ENCODE measurements at places on chromosomes 11 and 22.

DNA sequence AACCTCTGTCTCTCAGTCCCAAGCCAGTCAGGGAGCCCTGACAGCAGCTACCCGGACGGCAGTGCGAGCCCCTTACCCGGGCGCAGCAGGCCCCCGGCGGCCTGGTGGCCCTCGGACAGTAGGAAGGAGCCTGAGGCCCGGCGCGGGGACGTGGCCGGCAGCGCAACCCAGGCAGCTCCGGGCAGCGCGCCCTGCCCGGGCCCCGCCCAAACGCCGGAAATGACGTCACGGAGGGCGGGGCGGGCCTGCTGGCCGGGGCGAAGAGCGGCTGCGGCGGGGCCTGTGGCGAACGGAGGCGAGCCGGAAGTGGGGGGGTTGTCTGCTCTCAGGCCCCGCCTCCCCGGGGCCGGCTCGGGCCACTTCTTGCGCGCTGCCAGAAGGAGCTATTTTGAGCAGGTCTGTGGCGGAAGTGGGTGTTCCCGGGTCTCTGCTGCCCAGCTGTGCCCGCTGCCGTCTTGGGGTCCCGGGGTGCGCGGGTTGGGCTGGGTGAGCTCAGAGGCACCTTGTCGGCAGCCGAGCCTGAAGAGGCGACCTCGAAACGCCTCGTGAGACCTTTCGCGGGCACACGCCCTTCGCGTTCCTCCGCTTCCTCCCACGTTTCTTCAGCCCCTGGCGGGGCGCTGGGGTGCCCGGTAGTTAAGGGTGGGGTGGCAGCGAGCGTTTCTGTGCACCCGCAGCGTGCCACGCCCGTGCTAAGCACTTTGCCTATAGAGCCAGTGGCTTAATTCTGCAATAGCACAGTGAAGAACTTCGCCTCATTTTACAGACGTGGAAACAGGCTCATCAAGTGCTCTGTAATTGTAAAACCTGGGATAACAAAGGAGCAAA, at the start of gene C11orf24:
Gene C11orf24, minus strand, starts transcription at position 193 of the 828 bp plus-strand sequence. CDS start 8,206 bp downstream, outside the sequence.
- peak; percentile 97 for DNase-seq

GRCh38 chr11:64352099-64352994, 6.6 kb upstream of the RPS6KA4 start:
- no peak for DNase-seq

- DNase-seq, result peak; percentile 9
Measured at GRCh38 chr11:114762408-114762807, 84.1 kb downstream of the NXPE2 start.

DNA sequence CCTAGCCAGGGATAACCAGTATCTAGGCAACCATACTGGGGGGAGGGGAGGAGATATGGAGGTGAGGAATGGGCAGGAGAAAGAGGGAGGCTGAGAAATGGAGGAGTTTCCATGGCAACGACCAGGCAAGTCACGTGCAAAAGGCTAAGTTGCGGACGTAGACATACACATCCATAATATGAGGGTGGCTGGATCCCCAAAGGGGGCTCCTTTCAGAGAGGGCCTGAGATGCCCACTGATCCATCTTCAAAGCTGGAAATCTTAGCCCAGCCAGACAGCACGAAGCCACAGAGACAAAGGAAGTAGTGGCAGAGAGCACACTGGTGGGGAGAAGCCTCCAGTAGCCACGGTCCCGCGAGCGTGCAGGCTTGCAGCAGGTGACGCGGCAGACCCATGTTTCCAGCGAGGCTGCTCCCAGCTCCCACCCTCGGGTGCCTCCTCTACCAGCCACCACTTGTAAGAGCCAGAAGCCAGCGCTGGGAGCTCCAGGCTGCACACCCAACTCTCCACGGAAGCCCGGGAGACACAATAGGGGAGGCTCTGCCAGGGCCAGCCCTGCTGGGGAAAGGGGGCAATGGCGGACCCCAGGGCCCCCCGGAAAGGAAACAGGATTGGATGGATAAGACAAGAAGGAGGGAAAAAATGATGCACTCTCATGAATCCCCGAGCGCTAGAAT, 938 bp downstream of the FXYD6 start:
- peak; percentile 18 for DNase-seq

DNA sequence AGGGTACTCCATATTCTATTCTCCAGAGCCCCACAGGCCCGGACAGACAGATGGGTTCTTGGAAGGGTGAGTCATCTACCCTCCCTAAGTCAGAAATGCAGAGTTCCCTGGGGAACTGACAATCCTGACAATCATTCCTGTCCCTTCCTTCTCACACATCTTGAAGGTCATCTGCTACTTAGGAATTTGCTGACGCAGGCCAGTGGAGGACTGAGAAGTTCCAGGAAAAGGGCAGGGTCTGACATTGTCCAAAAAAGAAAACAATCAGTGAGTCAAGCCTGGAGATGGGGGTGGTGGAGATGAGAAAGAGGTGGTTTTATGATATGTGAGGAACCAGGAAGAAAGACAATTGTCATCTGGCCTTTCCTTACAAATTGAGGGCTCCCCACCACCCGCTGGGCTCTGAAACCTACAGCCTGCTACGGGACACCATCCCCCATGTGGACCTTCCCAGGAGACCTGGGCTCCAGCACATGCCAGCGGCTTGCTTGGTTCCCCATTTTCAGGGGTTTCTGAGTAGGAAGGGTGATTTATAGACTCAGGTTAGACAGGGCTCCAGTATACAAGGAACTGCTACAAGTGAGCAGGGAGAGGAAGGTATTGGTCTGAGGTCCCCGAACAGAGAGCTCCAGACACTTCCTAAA, 12.9 kb downstream of the CD59 start:
- DNase-seq, result no peak

GRCh38 chr11:125253795-125254525, 89.4 kb downstream of the PKNOX2 start:
- no peak for DNase-seq

- peak; percentile 75 for DNase-seq
Measured at GRCh38 chr11:67262731-67263675, 3.3 kb upstream of the GRK2 start.

GRCh38 chr11:123233975-123234334, 38.9 kb upstream of the CLMP start:
- no peak for DNase-seq

DNA sequence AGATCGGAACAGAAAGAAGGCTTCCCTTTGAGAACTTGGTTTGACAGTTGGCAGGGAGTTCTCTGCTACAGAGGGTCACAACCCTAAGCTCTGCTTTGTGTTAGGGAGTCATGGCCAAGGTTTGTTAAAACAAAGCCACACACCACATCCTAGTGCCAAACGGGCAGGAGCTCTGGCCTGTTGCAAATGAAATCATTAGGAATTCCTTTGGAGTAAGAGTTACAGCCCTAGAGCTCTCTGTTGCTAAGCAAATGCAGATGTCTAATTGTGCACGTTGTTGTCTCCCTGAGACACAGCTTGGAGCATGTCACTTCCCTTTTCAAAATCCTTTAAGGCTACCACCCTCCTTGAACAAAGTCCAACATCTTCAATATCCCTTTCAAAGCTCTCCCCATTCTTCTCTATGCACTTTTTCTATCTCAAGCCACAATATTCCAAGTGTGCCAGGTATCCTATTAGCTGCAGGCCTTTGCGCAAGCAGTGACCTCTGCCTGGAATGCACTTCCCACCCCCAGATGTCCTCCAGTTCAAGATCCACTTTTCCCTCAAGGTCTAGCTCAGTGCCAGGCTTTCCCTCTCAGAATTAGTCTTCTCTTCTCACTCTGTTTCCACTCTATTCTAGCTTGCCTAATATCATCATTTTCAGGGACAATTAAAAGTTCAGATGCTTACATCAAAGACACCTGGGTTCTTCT, 253.7 kb upstream of the POU2AF2 start:
- DNase-seq, result no peak

- DNase-seq, result no peak
Measured at GRCh38 chr11:61297341-61297740, 2.2 kb upstream of the VWCE start.

DNA sequence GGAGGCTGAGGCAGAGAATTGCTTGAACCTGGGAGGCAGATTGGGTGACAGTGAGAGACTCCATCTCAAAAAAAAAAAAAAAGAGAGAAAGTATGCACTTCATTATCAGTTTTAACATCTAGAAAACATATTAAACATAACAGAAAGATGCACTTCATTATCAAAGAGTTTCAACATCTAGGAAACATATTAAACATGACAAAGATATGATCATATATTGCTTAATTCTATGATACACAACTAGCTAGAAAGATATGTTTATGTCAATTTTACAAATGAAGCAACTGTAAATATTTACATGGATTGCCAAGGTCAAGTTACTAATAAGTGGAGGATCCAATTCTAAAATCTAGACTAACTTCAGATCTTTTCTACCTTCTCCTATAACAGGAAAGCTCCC, 50.4 kb upstream of the CTSC start:
- DNase-seq, result no peak

- no peak for DNase-seq
Measured at GRCh38 chr11:43712676-43713075, 32.1 kb downstream of the HSD17B12 start.

GRCh38 chr11:131246156-131246555, 124.3 kb upstream of the NTM start:
- no peak for DNase-seq

DNA sequence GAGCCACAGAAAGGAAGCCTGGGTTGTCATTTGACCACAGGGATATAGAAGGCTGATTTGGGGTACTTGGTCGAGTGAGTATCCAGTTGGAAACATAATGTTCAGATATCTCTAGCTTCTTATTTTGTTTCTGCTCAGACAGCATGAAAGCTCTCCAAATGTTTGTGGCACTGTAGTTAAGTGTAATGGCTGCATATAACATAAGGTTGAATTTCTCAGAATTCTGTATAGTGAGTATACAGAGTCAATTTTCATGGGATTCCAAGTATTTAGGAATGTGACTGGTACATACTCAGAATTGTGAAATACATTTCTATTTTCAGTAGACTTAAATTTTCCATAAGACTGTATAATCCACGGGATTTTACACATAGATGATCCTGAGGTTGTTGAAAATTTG, 2102.1 kb upstream of the RAG2 start:
- DNase-seq, result no peak

DNA sequence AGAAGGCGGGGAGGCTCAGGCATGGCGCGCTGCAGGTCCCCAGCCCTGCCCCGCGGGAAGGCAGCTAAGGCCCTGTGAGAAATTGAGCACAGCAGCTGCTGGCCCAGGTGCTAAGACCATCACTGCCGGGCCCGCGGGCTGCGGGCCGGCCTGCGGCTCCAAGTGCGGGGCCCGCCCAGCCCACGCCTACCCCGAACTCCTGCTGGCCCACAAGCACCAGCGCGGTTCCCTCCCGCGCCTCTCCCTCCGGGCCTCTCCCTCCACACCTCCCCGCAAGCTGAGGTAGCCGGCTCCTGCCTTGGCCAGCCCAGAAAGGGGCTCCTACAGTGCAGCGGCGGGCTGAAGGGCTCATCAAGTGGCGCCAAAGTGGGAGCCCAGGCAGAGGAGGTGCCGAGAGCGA, 4.6 kb upstream of the RDX start:
- no peak for DNase-seq

DNA sequence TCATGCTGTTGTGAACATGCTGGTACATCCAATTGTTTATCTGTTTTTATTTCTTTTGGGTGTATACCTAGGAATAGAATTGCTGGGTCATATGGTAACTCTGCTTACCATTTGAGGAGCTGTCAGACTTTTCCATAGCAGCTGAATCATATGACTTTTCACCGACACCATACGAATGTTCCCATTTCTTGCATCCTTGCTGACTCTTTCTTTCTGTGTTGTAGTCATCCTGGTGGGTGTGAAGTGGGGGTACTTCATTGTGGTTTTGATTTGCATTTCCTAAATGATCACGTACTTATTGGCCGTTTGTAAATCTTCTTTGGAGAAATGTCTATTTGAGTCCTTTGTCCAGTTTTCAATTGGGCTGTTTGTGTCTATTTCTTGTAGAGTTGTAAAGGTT, 26.5 kb downstream of the ATXN10 start:
- no peak for DNase-seq

DNA sequence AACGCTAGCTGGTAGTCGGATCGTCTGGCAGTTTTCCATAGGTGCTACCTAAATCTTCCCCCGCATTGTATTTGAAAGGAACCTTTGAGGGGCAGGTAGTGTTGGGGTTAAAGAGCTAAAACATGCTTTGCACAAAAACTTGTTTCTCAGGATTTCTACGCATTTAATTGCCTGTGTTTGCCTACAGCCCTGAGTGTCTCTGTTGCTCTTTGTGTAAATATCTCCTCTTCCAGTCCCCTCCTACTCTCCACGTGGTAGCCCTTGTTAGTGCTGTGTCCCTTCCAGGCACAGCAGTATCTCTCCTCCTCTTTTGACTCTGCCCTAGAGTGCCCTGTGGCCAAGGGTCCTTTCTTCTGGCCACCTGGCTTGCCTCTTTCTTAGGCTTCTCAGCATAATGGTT, 81.7 kb downstream of the BARX2 start:
- DNase-seq, result no peak

DNA sequence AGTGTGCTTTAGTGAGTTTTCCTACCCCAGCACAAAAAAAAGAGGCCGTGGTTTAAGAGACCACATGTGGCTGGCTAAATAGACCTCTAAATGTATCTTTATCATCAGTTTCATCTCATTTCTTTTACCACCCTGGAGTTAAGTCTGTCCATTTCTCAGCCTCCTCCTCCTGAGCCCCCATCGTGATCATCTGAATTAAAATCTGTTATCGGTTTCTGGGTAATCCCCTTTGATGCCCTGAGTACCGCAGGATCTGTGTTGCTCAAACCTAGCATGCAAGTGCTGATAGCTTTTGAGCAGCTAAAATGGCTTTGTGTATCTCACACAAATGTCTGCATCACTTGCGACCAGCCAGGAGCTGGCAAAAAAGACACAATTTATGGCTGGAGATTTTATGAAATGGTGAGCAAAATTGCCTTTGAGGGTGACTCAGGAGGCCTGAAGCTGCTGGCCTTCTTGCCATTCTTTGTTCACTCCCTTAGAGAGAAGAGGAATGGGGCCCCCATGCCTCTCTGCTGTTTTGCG, 236.5 kb downstream of the NTM start:
- no peak for DNase-seq

DNA sequence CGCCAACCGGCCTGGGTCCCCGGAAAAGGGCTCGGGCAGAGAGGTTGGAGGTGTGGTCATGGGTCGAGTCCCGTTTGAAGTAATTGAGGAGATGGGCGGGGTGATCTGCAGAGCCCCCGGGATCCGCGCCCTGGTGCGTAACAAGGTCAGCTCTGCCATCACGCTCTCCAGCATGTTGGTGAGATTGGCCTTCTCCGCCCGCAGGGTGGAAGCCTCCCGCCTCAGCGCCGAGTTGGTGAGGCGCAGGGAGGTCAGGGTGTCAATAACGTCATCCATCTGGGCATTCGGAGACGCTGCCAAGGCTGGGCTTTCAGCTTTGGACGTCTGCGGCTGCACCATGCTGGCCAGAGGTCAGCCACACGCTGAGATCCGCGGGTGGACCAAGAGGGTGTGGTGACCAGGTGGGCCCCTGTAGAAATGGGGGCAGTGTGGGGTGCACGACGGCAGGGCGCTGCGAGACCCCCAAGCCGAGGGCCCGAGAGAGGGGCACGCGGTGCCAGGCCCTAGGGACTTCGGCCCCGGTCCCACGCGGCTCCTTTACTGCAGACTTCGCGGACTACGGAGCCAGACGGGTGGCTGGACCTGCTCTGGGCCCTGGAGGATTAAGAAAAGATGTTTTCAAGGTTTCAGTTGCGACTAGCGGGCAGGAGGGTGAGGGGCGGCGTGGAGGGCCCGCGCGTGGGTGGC, 672 bp downstream of the RTL6 start:
- DNase-seq, result no peak

DNA sequence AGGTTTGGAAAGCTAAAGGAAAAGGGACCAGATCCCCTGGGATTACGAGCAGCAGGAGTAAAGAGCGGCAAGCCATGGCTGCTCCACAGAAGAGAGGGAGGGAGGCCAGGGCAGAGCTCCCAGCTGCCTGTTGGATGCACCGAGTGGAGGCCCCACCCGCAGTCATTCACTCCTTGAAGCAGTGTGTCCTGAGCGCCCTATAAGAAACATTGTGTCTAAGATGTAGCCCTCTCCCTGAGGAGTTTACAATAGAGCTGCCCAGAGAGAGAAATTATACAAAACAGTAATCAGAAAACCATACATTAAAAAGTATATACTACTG, 54.7 kb upstream of the CSNK2A3 start:
- DNase-seq, result no peak

All from activated naive CD8-positive, alpha-beta T cell treated with anti-CD3 and anti-CD28 coated beads for 36 hours (primary cell).